ENCODE measurements at places on chromosomes 7 and 10. TPM values are rescaled to one million over a fixed set of nuclear protein-coding genes. Genes with fewer than 3 reads are reported as not detected.
A peak's percentile ranks its signal among the peaks of the same experiment; 100 is the strongest.

- no peak overlapping the region for H3K4me3 ChIP-seq
- no peak for DNase-seq
- H3K27ac ChIP-seq = no peak overlapping the region
- no peaks in the 10 kb centered on the region for H3K36me3 ChIP-seq
- H3K4me1 ChIP-seq = no peaks in the 10 kb centered on the region
Observed at GRCh38 chr10:125401462-125401861, 241.1 kb upstream of the CTBP2 start.

DNA sequence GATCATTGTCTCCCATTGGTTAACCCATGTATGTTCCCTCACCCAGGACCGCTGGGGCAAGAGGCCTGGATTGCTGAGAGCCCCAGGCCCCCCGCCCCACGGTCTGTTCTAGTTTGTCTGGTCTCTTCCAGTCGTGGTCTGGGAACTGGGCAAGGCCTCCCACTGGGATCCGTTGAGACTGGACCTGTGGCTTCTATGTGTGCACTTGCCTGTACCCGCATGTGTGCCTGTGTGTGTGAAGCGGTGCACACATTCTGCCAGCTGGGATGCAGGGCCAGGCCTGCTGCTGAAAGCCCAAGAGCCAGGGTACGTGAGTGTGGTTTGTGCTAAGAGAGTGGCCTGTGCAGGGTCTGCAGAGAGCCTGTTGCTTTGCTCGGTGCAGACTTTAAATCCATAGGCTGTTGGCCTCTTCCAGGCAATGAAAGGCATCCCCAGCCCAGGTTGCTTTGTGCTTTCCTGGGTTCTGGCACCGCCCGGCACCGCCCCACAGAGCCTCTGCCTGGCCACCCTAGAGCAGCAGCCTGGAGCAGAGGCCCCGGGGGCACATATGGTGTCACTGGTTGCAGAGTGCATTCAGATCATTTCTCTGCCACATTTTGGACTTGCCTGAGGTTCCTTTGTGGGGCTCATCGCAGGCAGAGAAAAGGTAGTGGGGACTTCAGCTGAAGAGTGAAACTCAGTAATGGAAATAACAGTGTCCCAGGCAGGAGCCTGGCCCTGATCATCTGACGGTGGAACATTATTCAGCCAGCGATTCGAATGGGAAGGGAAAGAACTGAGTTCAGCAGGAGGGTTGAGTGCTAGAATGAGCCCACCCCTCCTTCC, 215.5 kb downstream of the GLRX3 start:
- no peaks in the 10 kb centered on the region for H3K4me1 ChIP-seq
- no peaks in the 10 kb centered on the region for H3K27me3 ChIP-seq
- no peak overlapping the region for H3K27ac ChIP-seq

DNA sequence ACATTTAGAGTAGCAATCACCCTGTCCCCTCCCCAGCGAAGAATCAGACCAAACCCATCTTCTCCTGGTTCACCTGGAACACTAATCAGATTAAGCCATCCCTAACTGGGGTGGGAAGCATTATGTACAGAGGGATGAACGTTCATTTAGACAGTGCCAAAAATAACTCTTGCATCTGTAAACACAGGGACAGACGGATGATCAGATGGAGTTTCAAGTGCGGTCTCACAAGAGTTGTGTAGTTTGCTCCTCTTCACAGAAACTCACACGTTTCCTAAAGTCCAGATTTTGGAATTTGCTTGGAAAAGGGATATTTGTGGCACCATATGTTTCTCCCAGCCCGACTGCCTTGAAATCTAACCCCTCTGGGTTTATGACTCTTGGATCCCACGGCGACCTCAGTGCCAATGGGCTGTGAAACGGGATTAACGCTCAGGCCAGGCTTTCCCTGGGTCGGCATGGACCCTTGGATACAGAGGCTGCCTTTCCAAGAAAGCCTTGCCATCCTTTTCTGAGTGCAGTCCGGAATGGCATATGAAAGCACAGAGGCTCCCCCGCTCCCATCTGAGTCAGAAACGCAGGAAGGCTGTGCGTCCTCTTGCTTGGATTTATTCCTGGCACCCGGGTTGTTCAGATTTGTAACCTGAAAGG, 293.2 kb upstream of the HABP2 start:
- H3K36me3 ChIP-seq = no peaks in the 10 kb centered on the region
- H3K27ac ChIP-seq = no peak overlapping the region
- H3K4me3 ChIP-seq = no peak overlapping the region
- DNase-seq = no peak
- H3K4me1 ChIP-seq = no peaks in the 10 kb centered on the region
- no peaks in the 10 kb centered on the region for H3K27me3 ChIP-seq

GRCh38 chr10:6667679-6668270, 87.7 kb upstream of the PRKCQ start:
- H3K4me3 ChIP-seq = no peak overlapping the region
- H3K27me3 ChIP-seq = peaks cover 3% of the 10 kb centered on the region
- DNase-seq = no peak
- H3K36me3 ChIP-seq = no peaks in the 10 kb centered on the region
- no peak overlapping the region for H3K27ac ChIP-seq
- no peaks in the 10 kb centered on the region for H3K4me1 ChIP-seq

GRCh38 chr7:140624392-140625191, 16.0 kb downstream of the DENND2A start:
- no peak for DNase-seq
- H3K27ac ChIP-seq = peak overlapping the region; percentile 55
- no peaks in the 10 kb centered on the region for H3K36me3 ChIP-seq
- no peak overlapping the region for H3K4me3 ChIP-seq
- peaks cover 12% of the 10 kb centered on the region for H3K4me1 ChIP-seq

GRCh38 chr10:59753267-59753666, at the start of gene MRLN:
Gene MRLN, minus strand, starts transcription at chr10:59753455.
- H3K4me3 ChIP-seq = no peak within 1 kb of the TSS
- no peaks in the 10 kb centered on the region for H3K4me1 ChIP-seq
- no peaks in the 10 kb centered on the region for H3K27me3 ChIP-seq
- no peaks in the 10 kb centered on the region for H3K36me3 ChIP-seq
- DNase-seq = no peak

DNA sequence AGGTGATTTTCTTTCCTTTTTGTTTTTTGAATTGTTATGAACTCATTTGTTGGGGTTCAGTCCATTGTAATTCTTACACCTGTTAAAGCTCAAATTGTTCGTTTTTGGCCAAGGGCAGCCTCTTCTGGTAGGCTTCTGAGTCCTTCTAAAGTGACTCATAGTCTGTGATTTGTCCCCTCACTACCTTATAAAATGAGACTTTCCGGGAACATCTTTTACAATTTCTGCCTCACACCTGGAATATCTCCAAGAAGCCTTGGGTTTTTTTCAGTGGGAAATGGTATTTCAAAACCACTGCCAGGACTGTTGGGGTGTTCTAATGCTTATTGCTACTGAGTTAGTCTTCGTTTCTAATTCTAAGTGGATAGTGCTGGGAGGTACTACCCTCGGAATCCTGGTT, 56.7 kb downstream of the BMPR1A start:
- no peak overlapping the region for H3K27ac ChIP-seq
- no peaks in the 10 kb centered on the region for H3K4me1 ChIP-seq
- H3K4me3 ChIP-seq = no peak overlapping the region
- H3K36me3 ChIP-seq = no peaks in the 10 kb centered on the region
- no peaks in the 10 kb centered on the region for H3K27me3 ChIP-seq

GRCh38 chr7:39952803-39953202, 2.7 kb downstream of the CDK13 start:
- H3K4me3 ChIP-seq = peak overlapping the region; percentile 42
- H3K4me1 ChIP-seq = peaks cover 28% of the 10 kb centered on the region
- no peak overlapping the region for H3K27ac ChIP-seq
- no peak for DNase-seq
- H3K27me3 ChIP-seq = no peaks in the 10 kb centered on the region

DNA sequence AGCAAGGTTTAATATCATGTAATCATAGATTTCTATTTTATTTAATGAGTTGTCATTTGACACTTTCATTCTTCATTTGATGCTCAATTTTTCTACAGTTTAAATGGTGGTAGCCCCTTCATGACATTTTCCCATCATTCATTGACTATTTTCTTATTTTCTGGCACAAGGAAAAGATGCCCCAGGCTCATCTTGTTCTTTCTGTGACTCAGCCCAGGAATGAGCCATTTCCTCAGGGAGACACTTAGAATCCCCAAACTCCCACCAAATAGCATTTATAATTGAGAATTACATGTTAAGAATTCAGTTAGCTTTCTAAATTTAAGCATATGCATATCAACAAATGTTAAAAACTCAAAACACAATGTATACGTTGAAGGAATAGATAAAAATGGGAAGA, 222.3 kb downstream of the KIF20B start:
- H3K27ac ChIP-seq = no peak overlapping the region
- DNase-seq = no peak
- H3K4me1 ChIP-seq = no peaks in the 10 kb centered on the region
- H3K4me3 ChIP-seq = no peak overlapping the region
- no peaks in the 10 kb centered on the region for H3K27me3 ChIP-seq
- H3K36me3 ChIP-seq = no peaks in the 10 kb centered on the region

DNA sequence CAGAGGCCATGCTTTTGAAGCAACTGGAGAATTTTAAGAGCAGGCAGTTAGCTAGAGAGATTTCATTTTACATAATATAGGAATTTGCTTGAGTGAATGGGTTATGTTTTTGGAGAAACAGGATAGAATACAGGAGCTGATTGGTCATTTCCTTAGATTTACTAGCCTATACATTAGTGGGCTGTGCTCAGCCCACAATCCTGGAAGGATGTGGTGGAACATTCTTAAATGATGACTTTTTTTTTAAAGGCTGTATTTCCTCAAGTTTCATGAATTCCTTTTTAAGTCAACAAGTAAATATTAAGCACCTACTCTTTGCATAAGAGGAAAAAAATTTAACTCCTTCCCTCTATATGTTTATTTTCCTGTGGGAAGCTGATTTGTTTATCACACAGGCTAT, 314.4 kb upstream of the BMPER start:
- H3K27ac ChIP-seq = no peak overlapping the region
- no peak for DNase-seq
- no peaks in the 10 kb centered on the region for H3K36me3 ChIP-seq

DNA sequence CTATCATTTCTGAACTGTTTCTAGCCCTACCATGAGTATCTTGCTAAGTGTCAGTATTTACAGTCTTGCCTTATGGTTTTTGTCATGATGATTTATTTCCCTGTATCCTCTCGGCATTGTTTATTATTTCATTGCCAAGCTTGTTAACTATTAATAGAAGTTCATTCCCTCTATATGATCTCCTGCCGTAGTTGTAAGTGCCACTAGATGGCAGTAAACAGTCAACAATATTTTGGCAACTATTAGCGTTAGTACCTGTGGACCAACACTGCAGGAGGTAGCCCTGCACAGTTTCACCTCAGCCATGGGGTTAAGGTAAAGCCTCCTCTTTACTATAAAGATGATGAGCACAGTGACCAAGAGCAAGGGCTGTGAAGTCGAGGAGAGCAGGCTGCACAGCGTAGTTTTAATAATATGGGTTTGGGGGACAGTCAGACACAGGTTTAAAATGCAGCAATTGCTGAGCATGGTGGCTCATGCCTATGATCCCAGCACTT, 26.1 kb upstream of the CCNJ start:
- no peaks in the 10 kb centered on the region for H3K27me3 ChIP-seq
- no peaks in the 10 kb centered on the region for H3K36me3 ChIP-seq
- H3K4me3 ChIP-seq = no peak overlapping the region
- DNase-seq = peak; percentile 37
- no peak overlapping the region for H3K27ac ChIP-seq

GRCh38 chr10:32104622-32105509, 48.6 kb upstream of the KIF5B start:
- H3K4me1 ChIP-seq = no peaks in the 10 kb centered on the region
- H3K27me3 ChIP-seq = no peaks in the 10 kb centered on the region
- no peak overlapping the region for H3K4me3 ChIP-seq
- H3K27ac ChIP-seq = no peak overlapping the region
- H3K36me3 ChIP-seq = no peaks in the 10 kb centered on the region
- no peak for DNase-seq

DNA sequence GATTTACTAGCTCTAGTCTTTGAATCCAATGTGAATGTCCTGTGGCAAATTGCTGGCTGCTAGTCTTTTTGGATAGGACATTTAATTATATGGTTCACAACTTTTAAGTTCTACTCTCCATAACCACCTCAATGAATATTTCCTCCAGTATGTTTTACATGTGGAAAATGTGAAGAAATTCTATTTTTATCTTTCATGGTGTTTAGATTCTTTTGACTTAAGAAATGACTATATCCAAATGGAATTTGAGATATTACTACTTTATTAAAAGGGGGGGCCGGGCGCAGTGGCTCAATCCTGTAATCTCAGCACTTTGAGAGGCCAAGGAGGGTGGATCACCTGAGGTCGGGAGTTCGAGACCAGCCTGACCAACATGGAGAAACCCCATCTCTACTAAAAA, 202.0 kb downstream of the ARL4A start:
- H3K4me1 ChIP-seq = no peaks in the 10 kb centered on the region
- H3K27me3 ChIP-seq = no peaks in the 10 kb centered on the region
- no peak overlapping the region for H3K4me3 ChIP-seq
- H3K27ac ChIP-seq = no peak overlapping the region

DNA sequence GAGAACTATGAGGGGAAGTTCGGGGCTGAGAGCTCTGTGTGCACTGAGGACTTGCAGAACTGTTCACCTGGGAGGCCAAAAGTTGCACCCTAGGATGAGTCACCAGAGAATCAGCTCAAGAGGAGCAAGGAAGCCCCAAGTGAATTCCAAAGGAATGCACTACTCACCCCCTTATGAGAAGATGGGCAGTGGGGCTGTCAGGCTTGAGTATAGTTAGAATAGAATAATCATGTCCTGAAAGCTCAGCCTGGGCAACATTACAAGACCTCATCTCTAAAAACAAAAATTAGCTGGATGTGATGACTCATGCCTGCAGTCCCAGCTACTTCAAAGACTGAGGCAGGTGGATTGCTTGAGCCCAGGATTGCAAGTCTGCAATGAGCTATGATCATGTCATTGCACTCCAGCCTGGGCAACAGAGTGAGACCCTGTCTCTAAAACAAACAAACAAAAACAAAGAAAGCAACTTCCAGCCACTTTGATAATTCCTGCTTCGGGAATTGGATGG, 30.0 kb downstream of the MAP3K8 start:
- H3K36me3 ChIP-seq = peaks cover 23% of the 10 kb centered on the region
- H3K27me3 ChIP-seq = no peaks in the 10 kb centered on the region
- H3K27ac ChIP-seq = no peak overlapping the region
- no peaks in the 10 kb centered on the region for H3K4me1 ChIP-seq

- H3K4me1 ChIP-seq = no peaks in the 10 kb centered on the region
- H3K36me3 ChIP-seq = no peaks in the 10 kb centered on the region
- no peak overlapping the region for H3K4me3 ChIP-seq
- no peak for DNase-seq
Observed at GRCh38 chr7:12701433-12701832, 14.0 kb downstream of the ARL4A start.

GRCh38 chr7:30815951-30816644, 44.9 kb downstream of the MINDY4 start:
- peak; percentile 21 for DNase-seq
- no peaks in the 10 kb centered on the region for H3K27me3 ChIP-seq
- no peaks in the 10 kb centered on the region for H3K36me3 ChIP-seq
- H3K4me1 ChIP-seq = no peaks in the 10 kb centered on the region
- H3K27ac ChIP-seq = no peak overlapping the region
- no peak overlapping the region for H3K4me3 ChIP-seq

Gene TSPAN12
- 16.6 TPM for total RNA-seq

Gene MBL2
- 222 TPM for total RNA-seq

Gene HOXA3
- total RNA-seq = 0.17 TPM

Gene A1CF
- 44.6 TPM for total RNA-seq

Gene CPN1
- 95.7 TPM for total RNA-seq

Gene UBE2D4
- total RNA-seq = 10.7 TPM

Gene C10orf105
- total RNA-seq = under 0.01 TPM

Gene AKR1C8
- 28.5 TPM for total RNA-seq

All from liver (tissue), 10 donors.